ENCODE measurements at places on chromosomes 1 and 21. TPM values are rescaled to one million over a fixed set of nuclear protein-coding genes. Genes with fewer than 3 reads are reported as not detected.

Gene DNASE2B
- total RNA-seq = not detected

Gene TMEM82
- total RNA-seq = not detected

Gene INSRR
- 0.13 TPM for total RNA-seq

Gene USH2A
- not detected for total RNA-seq
